ENCODE measurements at places on chromosomes 1 and 21. TPM values are rescaled to one million over a fixed set of nuclear protein-coding genes. Genes with fewer than 3 reads are reported as not detected.

DNA sequence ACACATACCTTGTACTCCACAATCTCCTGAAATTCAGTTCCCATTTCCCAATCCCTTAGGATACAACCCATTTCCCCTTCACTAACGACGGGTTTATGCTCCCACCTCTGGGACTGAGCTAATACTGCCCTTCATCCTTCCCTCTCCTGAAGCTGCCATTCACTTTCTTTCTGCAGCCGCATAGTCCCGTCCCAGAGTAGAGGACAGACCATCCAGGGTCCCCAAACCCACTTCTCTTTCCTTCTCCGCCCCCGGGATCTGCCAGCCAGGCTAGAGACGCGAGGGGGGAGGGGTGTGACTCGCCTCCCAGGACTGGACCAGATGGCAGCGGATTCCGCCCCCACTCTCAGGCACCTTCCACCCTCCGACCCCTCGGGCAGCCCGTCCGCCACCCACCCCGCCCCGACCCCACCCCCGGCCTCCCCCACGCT, 679 bp downstream of the ABL2 start:
- peaks cover 5% of the 10 kb centered on the region for H3K27me3 ChIP-seq
- H3K27ac ChIP-seq = peak overlapping the region; percentile 62
- no peaks in the 10 kb centered on the region for H3K36me3 ChIP-seq
- peak overlapping the region; percentile 89 for H3K4me3 ChIP-seq

DNA sequence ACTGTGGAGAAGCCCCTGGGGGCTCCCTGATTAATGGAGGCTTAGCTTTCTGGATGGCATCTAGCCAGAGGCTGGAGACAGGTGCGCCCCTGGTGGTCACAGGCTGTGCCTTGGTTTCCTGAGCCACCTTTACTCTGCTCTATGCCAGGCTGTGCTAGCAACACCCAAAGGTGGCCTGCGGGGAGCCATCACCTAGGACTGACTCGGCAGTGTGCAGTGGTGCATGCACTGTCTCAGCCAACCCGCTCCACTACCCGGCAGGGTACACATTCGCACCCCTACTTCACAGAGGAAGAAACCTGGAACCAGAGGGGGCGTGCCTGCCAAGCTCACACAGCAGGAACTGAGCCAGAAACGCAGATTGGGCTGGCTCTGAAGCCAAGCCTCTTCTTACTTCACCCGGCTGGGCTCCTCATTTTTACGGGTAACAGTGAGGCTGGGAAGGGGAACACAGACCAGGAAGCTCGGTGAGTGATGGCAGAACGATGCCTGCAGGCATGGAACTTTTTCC, 24.8 kb downstream of the PCSK9 start:
- DNase-seq = no peak
- no peak overlapping the region for H3K27ac ChIP-seq
- no peaks in the 10 kb centered on the region for H3K27me3 ChIP-seq
- H3K4me1 ChIP-seq = peaks cover 4% of the 10 kb centered on the region
- H3K4me3 ChIP-seq = no peak overlapping the region

- peaks cover 5% of the 10 kb centered on the region for H3K27me3 ChIP-seq
- no peak overlapping the region for H3K27ac ChIP-seq
- H3K4me1 ChIP-seq = peaks cover 11% of the 10 kb centered on the region
- DNase-seq = no peak
- no peak overlapping the region for H3K4me3 ChIP-seq
These were observed 210.1 kb upstream of the C1orf87 start for GRCh38 chr1:60283690-60284089.

GRCh38 chr1:63987014-63987627, 213.3 kb downstream of the ROR1 start:
- no peak overlapping the region for H3K27ac ChIP-seq
- DNase-seq = no peak
- no peaks in the 10 kb centered on the region for H3K4me1 ChIP-seq
- no peak overlapping the region for H3K4me3 ChIP-seq
- no peaks in the 10 kb centered on the region for H3K36me3 ChIP-seq

DNA sequence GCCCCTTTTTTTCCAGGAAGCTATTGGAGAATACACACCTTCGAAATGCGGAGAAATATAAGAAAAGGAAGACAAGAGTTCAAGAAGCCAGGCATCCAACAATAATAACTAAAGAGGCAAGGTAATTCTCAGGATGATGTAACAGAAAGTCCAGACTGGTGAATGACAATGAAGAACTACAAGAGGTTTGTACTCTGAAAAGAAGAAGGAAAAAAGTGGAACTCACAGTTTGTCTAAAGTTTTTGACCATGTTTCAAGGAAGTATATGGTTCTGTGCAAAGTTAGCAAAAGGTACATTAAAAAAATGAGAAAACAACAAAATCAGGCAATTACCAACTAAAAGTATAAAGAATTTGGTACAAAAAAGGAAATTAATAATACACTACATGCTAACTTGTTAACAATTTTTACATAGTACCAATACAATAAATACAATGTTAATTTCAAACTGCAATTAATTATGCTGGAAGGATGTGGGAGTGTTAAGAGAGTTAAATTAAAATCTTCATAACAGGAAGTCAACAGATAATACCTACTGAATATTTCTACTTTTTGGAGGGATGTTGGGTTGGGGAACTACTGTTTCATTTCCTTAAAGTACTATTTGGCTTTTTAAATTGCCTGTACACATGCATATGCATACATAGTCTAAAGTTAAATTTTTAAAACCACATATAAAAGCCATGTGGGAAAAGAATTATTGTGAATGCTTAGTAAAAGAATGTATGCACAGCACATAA, 12.9 kb upstream of the CD55 start:
- H3K4me1 ChIP-seq = peaks cover 14% of the 10 kb centered on the region
- peaks cover 2% of the 10 kb centered on the region for H3K36me3 ChIP-seq
- H3K27ac ChIP-seq = no peak overlapping the region
- H3K27me3 ChIP-seq = no peaks in the 10 kb centered on the region

GRCh38 chr1:32361674-32362473, 411 bp downstream of the FAM229A start:
- H3K36me3 ChIP-seq = peaks cover 3% of the 10 kb centered on the region
- peak overlapping the region; percentile 6 for H3K4me3 ChIP-seq
- H3K4me1 ChIP-seq = peaks cover 20% of the 10 kb centered on the region

DNA sequence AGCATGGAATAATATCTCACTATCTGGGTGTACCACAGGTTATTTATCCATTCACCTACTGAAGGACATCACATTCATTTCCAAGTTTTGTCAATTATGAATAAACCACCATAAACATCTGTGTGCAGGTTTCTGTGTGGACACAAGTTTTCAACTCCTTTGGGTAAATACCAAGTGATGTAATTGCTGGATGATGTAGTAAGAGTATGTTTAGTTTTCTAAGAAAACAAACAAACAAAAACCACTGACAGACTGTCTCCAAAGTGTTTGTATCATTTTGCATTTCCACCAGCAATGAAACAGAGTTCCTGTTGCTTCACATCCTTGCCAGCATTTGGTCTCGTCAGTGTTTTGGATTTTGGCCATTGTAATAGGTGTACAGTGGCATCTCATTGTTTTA, 435.7 kb upstream of the PROX1 start:
- peaks cover 2% of the 10 kb centered on the region for H3K27me3 ChIP-seq
- H3K36me3 ChIP-seq = no peaks in the 10 kb centered on the region
- DNase-seq = no peak

GRCh38 chr1:202073206-202073605, 49.5 kb upstream of the GPR37L1 start:
- H3K4me1 ChIP-seq = peaks cover 6% of the 10 kb centered on the region
- peaks cover 2% of the 10 kb centered on the region for H3K27me3 ChIP-seq
- no peak overlapping the region for H3K27ac ChIP-seq
- no peaks in the 10 kb centered on the region for H3K36me3 ChIP-seq
- no peak for DNase-seq
- H3K4me3 ChIP-seq = no peak overlapping the region

DNA sequence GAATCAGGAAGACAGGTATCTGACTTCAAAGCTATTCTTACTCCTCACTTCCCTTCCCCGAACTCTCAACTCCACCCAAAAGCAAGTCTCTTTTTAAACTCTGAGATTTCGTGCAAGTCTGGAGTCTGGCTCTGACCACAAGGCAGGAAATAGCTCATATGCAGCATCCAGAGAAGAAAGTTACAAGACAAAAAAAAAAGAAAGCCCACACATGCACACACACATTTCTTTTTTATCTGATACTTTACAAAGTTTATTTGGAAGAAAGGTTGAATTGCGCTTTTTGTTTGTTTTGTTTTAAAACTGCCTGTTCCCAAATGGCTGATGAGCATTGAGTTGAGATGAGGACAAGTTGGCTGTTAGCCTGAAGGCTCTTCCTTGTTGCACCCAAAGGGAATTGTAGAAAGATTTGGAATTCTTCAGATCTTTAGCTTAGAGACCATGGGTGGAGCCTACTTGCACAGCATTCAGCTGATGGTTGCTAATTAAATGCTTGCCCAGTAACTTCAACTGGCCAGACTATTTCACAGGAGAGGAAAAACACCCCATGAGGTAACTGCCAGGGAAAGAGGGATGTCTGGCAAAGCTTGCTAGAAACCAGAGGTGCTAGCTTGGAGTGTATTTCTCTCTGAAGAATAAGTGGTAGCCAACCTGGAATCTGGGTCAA, 490.3 kb downstream of the TTLL7 start:
- no peaks in the 10 kb centered on the region for H3K27me3 ChIP-seq
- peaks cover 34% of the 10 kb centered on the region for H3K36me3 ChIP-seq
- H3K4me1 ChIP-seq = peaks cover 29% of the 10 kb centered on the region
- peak overlapping the region; percentile 91 for H3K27ac ChIP-seq

The DTL gene
- total RNA-seq = 49.7 TPM

DNA sequence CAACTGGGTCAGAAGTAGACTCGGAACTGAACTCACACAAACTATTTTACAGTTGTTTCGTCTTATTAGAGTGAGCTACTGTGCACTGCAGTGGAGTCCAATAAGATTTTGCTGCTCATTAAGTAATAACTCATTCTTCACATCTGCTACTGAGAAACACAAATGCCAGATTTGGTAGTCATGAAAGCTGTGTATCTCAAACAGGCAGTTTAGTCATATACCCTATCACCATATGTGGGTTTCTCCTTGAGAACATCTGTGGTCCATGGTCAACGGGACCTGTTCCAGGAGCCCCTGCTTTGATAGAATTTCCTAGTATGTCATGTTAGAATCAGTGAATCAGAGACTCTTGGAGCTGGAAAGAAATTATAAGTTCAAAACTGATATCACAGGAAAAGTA, 60.4 kb downstream of the ALG14 start:
- H3K27me3 ChIP-seq = no peaks in the 10 kb centered on the region
- no peaks in the 10 kb centered on the region for H3K4me1 ChIP-seq
- H3K36me3 ChIP-seq = no peaks in the 10 kb centered on the region
- DNase-seq = no peak
- H3K4me3 ChIP-seq = no peak overlapping the region

GRCh38 chr1:167013108-167013929, 24.2 kb downstream of the MAEL start:
- peaks cover 11% of the 10 kb centered on the region for H3K4me1 ChIP-seq
- no peak overlapping the region for H3K27ac ChIP-seq
- H3K27me3 ChIP-seq = peaks cover 20% of the 10 kb centered on the region
- DNase-seq = no peak

The PRR9 gene
- total RNA-seq = not detected

- H3K36me3 ChIP-seq = no peaks in the 10 kb centered on the region
- H3K27ac ChIP-seq = no peak overlapping the region
- no peak overlapping the region for H3K4me3 ChIP-seq
- DNase-seq = no peak
- H3K4me1 ChIP-seq = no peaks in the 10 kb centered on the region
These were observed 24.4 kb downstream of the RGS4 start for GRCh38 chr1:163093579-163093978.

- H3K4me1 ChIP-seq = no peaks in the 10 kb centered on the region
- no peaks in the 10 kb centered on the region for H3K27me3 ChIP-seq
- no peak overlapping the region for H3K4me3 ChIP-seq
- no peak for DNase-seq
- no peaks in the 10 kb centered on the region for H3K36me3 ChIP-seq
These were observed 14.4 kb upstream of the ERVH48-1 start for GRCh38 chr21:42939582-42940413.

DNA sequence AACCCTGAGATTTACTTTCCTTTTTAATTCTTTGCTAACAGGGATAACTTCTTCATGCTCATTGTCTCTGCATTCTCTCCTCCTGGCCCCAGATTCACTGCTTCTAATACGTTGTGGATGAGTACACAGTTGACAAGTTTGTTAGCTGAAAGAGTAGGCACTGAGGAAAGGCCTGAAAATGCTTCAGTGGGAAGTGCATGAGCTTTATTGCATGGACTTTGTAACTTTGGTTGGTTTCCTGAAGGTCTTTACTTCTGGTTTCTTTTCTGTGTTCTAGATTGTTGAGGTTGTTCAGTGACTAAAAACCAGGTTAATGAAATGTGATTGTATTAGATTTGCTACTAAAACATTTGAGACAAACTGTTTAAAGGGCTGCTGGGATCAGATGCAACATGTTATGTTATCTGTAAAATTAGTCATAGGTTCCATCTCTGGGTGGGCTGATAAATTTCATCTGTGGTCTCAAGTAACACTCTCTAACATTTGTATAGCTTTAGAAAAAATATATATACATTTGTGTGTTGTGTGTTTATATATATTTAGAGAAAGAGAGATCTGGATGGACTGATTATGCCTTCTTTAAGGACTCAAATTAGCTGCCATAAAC, 19.1 kb downstream of the LRIG2 start:
- H3K4me1 ChIP-seq = peaks cover 17% of the 10 kb centered on the region
- H3K27me3 ChIP-seq = no peaks in the 10 kb centered on the region
- H3K27ac ChIP-seq = peak overlapping the region; percentile 8
- DNase-seq = no peak
- no peak overlapping the region for H3K4me3 ChIP-seq
- H3K36me3 ChIP-seq = peaks cover 15% of the 10 kb centered on the region

The CD34 gene
- not detected for total RNA-seq

- H3K4me1 ChIP-seq = no peaks in the 10 kb centered on the region
- H3K27me3 ChIP-seq = no peaks in the 10 kb centered on the region
- no peaks in the 10 kb centered on the region for H3K36me3 ChIP-seq
- no peak overlapping the region for H3K27ac ChIP-seq
These were observed 191.2 kb upstream of the GREM2 start for GRCh38 chr1:240803151-240803550.

The TMEM51 gene
- 0.80 TPM for total RNA-seq

The ZNF124 gene
- 28.6 TPM for total RNA-seq

The LHX8 gene
- not detected for total RNA-seq

The RNF220 gene
- total RNA-seq = 94.4 TPM

- H3K4me1 ChIP-seq = peaks cover 3% of the 10 kb centered on the region
- H3K36me3 ChIP-seq = no peaks in the 10 kb centered on the region
- DNase-seq = no peak
- peaks cover 3% of the 10 kb centered on the region for H3K27me3 ChIP-seq
These were observed 8.8 kb downstream of the CD1E start for GRCh38 chr1:158362482-158362881.

GRCh38 chr1:92399076-92399475, 87.6 kb downstream of the GFI1 start:
- H3K36me3 ChIP-seq = peaks cover 11% of the 10 kb centered on the region
- H3K27ac ChIP-seq = no peak overlapping the region
- DNase-seq = no peak
- H3K4me3 ChIP-seq = no peak overlapping the region
- peaks cover 2% of the 10 kb centered on the region for H3K4me1 ChIP-seq

GRCh38 chr1:29390075-29390474, 153.8 kb downstream of the PTPRU start:
- H3K27ac ChIP-seq = no peak overlapping the region
- peaks cover 7% of the 10 kb centered on the region for H3K27me3 ChIP-seq
- DNase-seq = no peak

The PAX7 gene
- total RNA-seq = not detected

The AMY1A gene
- total RNA-seq = not detected
